ENCODE measurements at places on chromosomes 7 and 10.

DNA sequence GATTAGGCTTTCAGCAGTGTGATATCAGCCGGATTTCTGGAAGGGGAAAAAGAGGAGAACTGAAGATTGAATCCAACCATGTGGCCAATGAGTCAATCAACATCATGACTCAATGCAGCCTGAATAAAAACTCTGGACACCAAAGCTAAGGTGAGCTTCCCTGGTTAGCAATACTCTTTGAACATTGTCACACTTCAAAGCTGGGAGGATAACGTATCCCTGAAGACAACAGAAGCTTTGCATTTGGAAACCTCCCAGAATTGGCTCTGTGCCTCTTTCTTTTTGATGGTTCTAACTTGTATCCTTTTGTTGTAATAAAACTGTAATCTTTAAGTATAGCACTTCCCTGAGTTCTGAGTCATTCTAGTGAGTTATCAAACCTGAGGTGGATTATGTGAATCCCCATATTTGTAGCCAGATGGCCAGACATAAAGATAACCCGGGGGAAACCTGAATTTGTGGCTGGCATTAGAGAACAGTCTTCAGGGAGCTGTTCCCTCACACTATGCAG, 284.4 kb downstream of the IPMK start:
- no peak for DNase-seq

DNA sequence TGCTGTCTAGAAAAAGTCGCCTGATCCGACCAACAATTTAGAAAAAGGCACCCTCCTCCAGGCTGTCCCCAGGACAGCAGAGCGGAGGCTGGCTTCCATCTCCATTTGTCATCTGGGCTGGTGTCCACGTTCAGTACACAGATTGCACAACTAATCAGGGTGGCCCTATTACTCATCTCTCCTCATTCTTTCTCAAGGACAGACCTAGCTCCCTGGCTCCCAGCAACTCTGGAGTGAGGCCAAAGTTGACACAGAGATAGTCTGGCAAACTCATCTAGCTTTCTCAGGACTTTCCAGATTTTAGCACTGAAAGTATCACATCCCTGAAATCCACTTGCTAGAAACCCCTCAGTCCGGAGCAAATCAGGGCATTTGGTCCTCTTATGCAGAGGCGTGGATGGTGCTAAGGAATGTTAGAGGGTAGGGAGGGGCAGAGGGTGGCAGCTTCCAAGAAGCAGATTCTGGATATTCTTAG, 75.1 kb downstream of the DNAH11 start:
- DNase-seq: no peak

GRCh38 chr7:156656598-156656997, 16.0 kb downstream of the RNF32 start:
- no peak for DNase-seq

- DNase-seq: no peak
Observed at GRCh38 chr7:65938336-65938895, 43.6 kb downstream of the GUSB start.

DNA sequence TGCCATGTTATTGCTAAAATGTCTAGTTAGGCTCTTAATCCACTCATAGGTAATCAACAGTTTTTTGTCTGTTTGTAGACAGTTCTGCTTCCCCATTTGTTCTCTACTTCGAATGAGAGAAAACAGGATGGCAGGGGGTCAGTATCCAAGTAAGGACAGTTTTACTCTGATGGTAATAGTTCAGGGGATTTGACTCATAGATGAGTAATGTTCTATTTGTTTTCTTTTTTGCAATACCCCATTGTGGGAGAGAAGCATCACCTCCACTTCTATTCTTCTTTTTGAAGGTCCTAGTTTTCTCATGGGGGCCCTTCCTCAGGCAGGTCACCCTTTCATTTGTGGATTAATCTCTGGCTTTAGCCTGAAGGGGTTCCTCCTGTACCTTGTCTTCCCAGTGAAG, 13.9 kb downstream of the PCLO start:
- no peak for DNase-seq

DNA sequence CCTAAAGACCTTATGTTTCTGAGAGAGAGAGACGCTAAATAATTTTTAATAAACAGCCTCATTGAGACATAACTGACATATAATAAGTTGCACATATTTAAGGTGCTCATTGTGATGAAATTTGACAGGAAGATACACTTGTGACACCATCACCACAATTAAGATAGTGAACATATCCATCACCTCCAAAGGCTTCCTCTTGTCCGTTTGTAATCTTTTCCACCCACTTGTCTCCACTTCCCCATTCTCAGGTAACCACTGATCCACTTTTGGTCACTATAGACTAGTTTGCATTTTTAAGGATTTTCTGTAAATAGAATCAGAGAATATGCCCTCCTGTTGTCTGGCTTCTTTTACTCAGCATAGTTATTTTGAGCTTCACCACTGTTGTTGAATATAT, 195.1 kb upstream of the WDR11 start:
- DNase-seq: no peak

DNA sequence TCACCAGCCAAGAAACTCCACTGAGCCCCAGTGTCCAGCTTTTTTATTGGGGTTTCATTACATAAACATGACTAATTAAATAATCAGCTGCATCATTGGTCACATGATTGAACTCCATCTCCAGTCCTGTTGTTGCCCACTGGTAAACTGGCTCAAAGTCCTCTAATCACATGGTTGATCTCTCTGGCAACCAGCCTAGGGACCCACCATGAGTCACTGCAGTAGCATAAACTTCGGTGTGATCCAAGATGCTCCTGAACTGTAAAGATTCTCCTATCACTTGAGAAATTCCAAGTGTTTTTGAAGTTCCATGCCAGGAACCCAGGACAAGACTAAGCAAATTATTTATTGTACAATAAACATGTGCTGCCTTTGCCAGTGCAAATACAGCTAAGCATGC, 130.4 kb upstream of the AUTS2 start:
- DNase-seq: no peak

DNA sequence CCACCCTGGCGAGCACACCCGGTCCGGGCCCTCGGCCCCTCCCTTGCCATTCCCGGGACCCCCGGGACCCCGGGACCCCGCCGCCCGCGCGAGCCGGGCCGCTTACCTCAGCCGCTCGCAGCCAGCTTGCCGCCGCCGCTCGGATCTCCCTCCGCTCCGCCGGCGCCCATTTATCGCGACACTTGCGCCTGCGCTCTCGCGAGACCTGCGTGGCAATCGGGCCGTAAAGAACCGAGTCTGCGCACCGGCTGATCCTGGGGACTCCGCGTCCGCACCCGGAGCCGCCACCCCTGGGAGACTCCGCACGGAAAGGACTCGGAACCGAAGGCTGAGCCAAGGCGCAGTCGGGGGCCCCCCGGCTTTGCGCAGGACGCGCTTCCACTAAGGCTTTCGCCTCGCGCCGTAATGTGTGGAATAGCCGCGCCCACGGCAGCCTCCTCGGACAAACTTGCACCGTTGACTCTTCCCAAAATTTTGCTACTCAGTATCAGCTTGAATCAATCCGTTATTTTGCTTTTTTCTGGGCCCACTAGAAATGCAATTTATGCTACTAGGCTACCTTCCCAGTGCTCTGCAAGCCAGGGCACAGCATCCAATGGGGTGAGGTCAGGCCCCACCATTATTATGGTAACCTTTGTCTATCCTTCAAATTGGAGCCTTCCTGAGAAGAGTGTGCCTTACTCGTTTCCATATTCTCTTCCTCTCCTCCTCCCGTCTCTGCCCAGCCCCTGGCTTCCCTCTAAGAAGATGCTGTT, at the start of gene MAD1L1:
Gene MAD1L1, minus strand, starts transcription at position 180 of the 755 bp plus-strand sequence. CDS start 2,812 bp downstream, outside the sequence.
- DNase-seq: peak; percentile 74

DNA sequence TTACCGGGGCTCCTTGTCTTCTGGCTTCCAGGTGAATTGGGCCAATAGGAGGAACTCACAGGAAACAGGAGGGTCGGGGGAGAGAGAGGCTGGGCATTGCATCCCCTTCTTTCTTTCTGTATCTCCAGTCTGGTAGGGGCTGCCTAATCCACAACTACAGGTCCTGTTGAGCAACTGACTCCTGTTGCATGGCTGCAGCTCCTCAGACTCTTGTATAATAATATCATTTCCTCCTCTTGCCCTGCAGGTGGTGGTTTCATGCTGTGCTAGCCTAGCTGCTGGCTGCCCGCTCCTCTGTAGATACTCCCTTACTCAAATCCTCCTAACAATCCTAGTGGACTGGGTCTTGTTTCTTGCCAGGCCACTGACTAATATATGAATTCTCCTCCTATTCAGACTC, 276.5 kb upstream of the SMIM30 start:
- no peak for DNase-seq

GRCh38 chr7:155834486-155835048, 22.3 kb upstream of the SHH start:
- no peak for DNase-seq

DNA sequence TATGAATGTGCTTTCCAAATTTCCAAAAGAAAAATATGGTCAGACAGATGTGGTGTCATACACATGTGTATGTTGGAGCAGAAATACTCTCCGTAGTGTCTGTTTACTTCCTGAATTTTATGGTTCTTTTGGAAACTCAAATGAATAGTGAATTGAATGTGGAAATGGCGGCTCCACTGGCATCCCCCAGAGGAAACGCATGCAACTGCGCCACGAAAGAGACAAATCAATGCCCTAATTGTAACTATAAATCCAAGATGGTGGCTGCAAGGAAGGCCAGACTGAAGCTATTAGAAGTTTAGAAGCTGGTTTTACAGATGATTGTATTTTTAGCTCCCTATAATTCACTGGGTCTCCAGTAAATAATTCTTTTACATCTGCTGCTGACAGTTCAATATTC, 246.7 kb downstream of the FGFR2 start:
- DNase-seq: no peak

DNA sequence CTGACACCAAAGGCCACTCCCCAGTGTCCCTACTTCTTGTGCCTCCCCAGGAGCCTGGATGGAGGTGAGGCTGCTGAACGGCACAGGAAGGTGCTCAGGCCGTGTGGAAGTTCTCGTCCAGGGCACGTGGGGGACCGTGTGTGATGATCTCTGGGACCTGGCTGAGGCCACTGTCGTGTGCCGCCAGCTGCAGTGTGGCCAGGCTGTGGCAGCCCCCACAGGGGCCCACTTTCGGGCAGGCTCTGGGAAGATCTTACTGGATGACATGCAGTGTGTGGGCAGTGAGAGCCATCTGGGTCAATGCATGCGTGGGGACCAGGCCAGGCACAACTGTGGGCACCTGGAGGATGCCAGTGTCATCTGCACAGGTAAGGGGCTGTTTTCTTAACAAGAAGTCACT, 57.0 kb upstream of the C10orf120 start:
- DNase-seq: no peak

- DNase-seq: no peak
Observed at GRCh38 chr7:42493436-42494198, 256.6 kb upstream of the GLI3 start.

DNA sequence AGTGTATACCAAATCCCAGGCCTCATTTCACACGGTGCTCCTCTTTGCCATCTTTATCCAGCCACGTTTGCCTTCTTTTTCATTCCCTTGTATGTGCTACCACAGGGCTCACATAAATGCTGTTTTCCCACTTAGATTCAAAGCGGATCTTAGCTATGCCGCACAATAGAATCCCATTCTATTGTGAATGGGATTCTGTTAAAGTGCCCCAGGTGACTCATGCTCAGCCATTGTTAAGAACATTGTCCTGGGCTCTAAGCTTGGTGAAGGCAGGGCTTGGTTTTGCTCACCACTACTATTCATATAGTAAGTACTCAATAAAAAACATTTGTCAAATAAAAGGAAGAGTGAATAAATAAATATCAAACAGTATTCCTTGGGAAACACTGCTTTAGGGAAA, 72.3 kb upstream of the PHYHIPL start:
- DNase-seq: no peak

DNA sequence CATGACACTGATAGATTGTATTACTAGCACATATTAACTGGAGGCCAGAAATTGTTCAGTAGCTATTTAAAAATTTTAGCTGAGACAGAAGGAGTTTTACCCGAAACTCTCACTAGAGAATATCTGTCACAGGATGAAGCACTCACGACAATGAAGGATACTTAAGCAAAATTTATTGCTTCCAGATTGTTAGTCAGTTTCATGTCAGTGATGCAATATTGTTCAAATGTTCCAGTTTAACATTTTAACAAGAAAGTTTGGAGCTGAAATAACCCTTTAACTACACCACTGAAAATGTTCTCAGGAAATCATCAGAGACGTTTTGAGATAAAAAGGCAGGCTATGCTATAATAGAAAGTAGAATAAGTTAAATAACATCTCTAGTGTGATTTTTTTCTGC, 15.0 kb upstream of the CADPS2 start:
- DNase-seq: no peak

DNA sequence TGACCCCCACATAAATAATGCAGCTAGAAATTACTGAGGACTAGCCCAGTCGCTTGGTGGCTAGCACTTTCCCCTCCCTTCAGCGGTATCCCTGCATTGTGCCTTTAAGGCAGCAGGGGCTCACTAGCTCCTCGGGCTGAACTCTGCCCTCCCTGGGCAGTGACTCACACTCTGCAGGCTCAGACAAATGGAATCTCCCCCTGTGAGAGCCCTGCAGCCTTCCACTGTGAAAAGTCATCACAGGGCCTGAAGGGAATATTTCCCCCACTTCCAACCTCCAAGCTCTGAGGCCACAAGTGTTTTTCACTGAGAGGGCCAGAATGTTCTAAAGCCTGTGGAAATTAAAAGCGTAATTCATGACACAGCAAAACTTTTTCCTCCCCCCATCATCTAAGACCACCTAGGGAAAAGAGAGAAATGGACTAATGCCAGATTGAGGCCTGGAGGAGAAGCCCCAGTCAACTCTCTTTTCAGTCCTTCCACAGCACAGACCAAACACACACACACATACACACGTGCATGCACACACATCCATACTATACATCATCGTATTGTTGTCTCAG, 93.6 kb upstream of the COL1A2 start:
- no peak for DNase-seq

DNA sequence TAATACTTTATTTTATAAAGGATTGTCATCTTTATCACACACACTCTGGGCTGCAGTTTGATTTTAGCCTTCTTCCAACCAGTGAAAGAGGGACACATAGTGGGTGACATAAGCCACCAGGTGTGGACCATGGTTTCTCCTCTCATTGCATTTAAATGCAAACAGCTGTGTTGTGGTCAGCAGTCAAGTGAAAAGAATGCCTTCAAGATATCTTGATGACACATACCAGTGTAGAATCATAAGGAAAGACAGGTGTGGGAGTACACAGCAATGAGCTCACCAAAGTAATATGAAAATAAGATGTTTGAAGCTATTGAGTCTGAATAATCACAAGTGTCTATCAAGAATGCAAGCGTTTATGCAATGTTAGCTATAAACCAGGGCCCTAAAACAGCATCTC, 580.0 kb downstream of the XPNPEP1 start:
- no peak for DNase-seq

DNA sequence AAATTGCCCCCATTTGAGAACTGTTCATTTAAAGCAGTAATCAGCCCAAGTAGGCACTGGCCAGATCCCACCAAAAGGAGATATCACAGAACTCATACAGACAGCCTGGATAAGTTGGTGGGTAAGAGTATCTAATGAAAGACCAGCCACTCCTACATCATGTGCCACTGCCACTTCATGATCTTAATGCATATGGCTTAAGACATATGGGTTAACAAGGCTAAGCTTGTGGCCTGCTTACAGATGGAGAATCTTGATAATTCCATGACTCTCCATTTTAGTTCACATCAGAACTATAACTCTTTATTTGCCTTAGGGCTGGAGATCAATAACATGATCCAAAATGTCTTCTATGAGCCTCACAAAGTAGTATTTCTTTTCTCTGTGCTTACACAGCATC, 6.8 kb upstream of the IFIT1B start:
- no peak for DNase-seq
